ENCODE measurements at places on chromosomes 11 and 22.

- DNase-seq = no peak
These were observed 724.7 kb downstream of the DLG2 start for GRCh38 chr11:84902445-84902844.

DNA sequence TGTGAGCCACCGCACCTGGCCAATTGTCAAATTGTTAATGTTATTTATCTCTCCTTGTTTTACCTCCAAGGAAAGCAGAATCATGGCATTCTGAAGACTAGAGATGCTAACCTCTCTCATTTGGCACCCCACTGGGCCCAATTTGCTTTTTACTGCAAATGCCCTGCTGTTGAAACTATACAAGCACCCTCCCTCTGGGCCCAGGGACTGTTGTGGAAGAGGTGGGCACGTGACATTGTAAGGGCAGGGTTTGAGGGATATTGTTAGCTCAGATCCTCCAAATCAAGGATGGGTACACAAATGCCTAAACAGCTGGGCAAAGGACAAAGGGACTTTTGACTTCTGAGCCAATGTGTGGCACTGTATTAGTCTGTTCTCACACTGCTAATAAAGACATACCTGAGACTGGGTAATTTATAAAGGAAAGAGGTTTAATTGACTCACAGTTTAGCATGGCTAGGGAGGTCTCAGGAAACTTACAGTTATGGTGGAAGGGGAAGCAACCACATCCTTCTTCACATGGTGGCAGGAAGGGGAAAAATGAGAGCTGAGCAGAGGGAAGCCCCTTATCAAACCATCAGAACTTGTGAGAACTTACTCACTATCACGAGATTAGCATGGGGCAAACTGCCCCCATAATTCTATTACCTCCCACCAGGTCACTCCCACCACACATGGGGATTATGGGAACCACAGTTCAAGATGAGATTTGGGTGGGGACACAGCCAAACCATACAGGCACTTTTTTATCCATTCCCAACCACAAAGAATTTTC, 6.5 kb upstream of the ALDH3B2 start:
- DNase-seq = no peak

GRCh38 chr22:25130462-25130861, 69.2 kb upstream of the CRYBB3 start:
- DNase-seq = no peak

GRCh38 chr11:117641008-117641915, 155.8 kb downstream of the DSCAML1 start:
- DNase-seq = no peak

DNA sequence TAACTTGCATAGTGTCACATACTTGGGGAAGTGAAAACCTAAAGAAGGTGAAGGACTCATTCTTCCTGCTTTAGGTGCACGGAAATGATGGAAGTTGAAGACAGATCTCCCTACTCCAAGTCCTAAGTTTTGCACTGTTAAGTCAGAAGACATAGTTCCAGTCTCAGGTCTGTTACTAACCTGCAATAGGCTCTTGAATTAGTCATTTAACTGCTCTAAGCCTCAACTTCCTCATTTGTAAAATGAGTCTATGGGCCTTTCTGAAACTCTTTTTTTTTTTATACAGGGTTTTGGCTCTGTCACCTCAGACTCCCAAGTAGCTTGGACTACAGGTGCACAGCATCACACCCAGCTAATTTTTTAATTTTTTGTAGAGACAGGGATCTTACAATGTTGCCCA, 30.8 kb upstream of the POU2AF1 start:
- DNase-seq = no peak

DNA sequence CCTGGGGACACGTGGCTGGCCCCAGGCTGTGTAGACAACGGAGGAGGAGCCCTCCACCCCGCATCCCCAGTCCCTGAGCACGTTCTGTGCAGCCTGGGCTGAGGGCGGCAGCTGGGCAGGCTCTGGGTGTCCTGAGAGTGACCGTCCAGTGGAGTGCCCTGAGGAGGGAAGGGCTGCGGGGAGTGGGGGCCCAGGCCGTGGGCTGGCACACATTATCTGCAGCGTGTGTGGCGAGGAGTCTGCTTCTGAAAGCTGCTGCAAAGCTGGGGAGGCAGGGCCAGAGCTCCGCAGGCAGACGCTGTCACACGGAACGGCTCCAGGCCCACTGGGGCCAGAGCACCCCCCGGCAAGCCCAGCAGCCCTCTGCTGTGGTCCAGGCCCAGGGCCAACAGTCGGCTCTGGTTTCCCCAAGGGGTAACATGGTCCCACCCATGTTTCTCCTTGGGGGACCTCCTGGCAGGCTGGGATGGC, 835 bp upstream of the ANO9 start:
- DNase-seq = no peak

DNA sequence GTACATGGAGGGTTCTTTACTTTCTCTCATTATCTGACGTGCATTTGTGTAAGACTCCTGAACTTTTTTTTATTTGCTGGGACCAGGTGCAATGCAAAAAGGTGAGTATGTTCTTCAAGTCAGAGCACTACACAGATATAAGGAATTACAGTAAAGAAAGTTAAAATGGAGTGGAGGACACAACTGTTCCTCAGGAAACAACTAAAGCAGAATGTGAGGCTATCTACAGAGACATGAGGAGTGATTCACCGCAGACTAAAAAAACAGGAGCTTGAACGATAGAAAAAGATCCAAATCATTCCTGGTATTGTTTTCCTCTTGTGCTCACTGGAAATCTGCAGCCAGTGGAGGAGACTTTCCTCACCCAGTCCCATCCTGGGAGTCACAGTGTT, 106.2 kb downstream of the ABTB2 start:
- DNase-seq = peak; percentile 72

GRCh38 chr11:108654994-108655631, 9.8 kb upstream of the DDX10 start:
- peak; percentile 70 for DNase-seq

DNA sequence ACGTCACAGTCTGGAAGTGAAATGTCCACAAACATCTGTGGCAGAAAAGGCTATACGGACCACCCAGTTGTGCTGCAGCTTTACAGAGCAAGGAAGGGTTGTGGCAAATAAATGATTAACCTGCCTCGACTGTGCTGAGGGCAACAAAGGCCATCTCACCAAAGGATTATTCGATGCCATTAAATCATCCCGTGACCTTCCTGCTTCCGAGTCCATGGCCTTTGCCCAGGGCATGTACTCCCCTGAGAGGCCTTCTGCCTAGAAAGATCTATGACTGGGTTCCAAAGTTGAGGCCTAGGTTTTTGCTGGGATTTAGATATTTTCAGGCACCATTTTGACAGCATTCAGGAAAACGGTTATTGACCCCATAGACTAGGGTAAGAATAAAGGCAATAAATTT, 9.2 kb downstream of the CDPF1 start:
- no peak for DNase-seq

- no peak for DNase-seq
These were observed 22.0 kb downstream of the TAF1D start for GRCh38 chr11:93719310-93719709.

DNA sequence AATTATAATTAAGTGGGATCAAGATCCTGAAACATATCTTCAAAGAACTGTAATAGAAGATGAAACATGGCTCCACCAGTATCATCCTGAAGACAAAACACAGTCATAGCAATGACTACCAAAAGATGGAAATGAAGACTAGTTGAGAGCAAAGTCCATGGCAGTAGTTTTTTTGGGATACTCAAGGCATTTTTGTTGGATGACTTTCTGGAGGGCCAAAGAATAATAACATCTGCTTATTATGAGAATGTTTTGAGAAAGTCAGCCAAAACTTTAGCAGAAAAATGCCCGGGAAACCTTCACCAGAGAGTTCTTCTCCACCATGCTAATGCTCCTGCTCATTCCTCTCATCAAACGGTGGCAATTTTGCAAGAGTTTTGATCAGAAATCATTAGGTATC, 809.4 kb upstream of the RAG2 start:
- DNase-seq = no peak

Data from fibroblast of the aortic adventitia (primary cell).